NCI-H1436 treated with DMSO at 0.1 percent for 48 hours (cell line): ENCODE measurements at places on chromosomes 7 and 10.

GRCh38 chr7:115410972-115411686 lies 489.2 kb downstream of the MDFIC start:
- no peak for DNase-seq

GRCh38 chr10:30540276-30540675 lies 89.3 kb downstream of the LYZL2 start:
- no peak for DNase-seq

DNA sequence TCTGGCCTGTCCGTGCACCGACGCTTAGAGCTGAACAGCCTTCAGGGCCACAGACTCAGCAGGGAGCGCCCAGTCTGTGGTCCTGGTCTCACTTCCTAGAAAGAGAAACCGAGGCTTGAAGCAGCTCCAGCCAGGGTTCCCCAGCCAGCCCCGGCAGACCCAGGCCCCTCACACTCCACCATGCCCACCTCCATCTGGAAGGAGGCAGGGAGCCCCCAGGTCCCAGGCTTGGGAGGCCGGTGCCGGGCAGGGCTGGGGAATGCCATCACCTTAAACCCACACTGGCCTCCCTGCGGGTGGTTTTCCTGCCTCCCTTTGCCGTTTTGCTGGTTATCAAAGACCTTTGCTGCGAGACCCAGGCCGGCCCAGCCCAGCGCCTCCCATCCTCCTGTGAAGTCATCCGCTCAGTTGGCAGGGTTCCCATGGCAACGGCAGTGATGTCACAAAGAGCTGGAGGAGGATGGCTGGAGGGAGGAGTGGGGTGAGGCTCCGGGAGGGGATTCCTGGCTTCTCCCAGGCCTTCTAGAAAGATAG lies 24.0 kb downstream of the ELFN1 start:
- no peak for DNase-seq

DNA sequence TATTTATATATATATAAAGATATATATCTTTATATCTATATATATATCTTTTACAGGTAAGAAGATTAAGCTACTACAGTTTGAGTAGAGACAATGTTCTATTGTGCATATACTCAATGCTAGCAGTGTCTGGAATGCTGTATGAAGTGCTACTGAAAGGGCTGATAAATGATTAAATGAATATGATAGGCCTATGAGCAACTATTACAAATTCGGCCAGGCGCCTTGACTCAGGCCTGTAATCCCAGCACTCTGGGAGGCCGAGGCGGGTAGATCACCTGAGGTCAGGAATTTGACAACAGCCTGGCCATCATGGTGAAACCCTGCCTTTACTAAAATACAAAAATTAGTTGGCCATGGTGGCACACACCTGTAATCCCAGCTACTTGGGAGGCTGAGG lies 297.1 kb downstream of the CACNA2D1 start:
- no peak for DNase-seq

DNA sequence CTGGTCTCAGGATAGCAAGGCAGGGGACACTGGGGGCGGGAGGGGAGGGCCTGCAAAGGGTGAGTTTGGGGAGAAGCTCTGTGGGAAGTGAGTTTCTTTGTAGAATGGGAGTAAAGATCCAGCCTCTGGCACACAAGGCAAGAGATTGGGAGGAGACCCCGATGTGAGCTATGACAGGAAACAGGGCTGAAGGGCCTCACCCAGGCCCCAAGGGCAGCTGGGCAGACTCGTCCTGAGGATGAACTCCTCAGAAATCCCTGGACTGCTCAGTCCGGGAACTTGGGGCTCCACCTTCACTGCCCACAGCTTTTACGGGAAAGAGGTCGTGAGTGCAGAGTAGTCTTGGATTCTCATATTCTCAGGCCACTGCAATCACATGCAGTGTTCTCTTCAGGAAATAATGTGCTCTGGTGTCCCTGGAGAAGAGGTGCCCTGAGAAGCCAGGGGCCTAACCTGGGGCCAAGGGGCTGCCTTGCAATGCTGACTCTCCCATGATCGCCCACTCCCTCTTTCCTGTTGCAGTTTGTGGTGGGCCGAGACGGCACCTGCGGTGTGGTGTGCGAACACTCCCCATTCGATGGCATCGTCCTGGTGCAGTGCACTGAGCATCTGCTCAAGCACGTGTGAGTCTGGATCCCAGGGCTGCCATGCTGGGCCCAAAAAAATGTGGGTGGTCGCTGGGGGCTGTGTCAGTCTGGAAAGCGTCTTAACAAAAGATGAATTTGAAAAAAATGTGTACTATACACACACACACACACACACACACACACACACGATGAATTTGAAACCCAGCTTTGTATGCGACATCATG lies 31.3 kb upstream of the C10orf53 start:
- DNase-seq: no peak

DNA sequence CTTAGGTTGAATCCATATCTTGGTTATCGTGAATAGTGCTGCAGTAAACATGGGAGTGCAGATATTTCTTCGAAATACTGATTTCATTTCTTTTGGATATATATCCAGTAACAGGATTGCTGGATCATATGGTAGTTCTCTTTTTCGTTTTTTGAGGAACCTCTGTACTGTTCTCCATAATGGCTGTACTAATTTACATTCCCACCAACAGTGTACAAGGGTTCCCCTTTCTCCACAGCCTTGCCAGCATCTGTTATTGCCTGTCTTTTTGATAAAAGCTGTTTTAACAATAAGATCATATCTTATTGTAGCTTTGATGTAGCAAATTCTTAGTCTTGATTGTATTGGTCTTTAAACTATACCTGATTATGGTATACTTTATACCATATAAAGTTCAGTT lies 45.3 kb downstream of the ZNRF2 start:
- DNase-seq: no peak

DNA sequence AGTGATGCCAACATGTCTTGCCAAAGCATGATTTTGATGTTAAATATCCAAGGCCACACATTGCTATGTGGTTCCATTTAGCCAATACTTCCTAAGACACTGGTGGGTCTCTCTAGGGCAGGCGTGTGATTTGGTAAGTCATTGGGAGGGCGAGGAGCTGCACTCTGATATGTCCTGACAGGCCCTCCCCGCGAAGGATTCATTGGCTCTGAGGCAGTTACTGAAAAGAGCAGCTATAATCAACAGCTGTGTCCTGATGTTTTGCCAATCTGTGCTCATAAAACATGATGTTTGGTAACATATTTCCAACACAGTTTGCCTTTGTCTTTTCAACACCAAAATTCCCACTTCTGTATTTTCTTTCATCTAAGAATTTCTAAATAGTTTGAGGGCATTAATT lies 646.7 kb downstream of the PARD3 start:
- DNase-seq: no peak

GRCh38 chr7:5375925-5376324 lies 47.7 kb downstream of the TNRC18 start:
- no peak for DNase-seq

GRCh38 chr7:141874787-141875186 lies 33.5 kb upstream of the PRSS37 start:
- no peak for DNase-seq
